Esophagus mucosa (tissue), 1 donor: ENCODE measurements at places on chromosomes 11 and 22. TPM values are rescaled to one million over a fixed set of nuclear protein-coding genes. Genes with fewer than 3 reads are reported as not detected.

DNA sequence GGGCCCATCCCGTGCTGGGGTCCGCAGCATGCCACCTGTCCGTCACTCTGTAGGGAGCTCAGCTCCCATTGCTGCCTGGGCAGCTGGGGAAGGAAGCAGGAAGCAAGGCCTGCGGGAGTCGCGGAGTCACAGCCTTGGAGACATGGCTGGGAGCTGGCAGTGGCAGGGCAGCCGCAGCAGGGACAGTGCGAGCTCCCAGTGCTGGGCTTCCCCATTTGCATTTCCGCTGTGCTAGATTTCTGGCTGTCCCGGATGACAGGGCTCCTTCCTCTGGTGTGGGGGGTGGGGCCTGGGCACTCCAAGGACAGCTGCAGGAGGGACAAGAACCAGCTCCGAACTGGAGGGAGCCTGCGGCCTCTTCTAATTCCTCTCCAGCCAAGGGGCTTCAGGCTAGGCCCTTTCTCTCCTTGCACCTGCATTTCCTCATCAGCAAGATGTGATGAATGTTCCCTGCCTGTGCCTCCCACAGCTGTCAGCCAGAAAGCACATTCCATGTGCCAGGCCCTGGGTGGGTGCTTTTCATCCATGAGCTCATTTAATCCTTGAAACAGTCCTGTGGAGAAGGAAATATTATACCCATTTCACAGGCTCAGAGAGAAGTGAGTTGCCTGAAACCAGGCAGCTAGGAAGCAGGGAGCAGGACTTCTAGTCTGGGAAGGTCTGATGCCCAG, 48.0 kb downstream of the MYO7A start:
- ATAC-seq, result peak; percentile 19

- ATAC-seq, result peak; percentile 80
Measured at GRCh38 chr11:86592659-86593451, 79.6 kb downstream of the ME3 start.

GRCh38 chr11:22626573-22627239, 1.1 kb upstream of the FANCF start:
- no peak for ATAC-seq

The IGLL5 gene
- total RNA-seq, result 1.8 TPM

DNA sequence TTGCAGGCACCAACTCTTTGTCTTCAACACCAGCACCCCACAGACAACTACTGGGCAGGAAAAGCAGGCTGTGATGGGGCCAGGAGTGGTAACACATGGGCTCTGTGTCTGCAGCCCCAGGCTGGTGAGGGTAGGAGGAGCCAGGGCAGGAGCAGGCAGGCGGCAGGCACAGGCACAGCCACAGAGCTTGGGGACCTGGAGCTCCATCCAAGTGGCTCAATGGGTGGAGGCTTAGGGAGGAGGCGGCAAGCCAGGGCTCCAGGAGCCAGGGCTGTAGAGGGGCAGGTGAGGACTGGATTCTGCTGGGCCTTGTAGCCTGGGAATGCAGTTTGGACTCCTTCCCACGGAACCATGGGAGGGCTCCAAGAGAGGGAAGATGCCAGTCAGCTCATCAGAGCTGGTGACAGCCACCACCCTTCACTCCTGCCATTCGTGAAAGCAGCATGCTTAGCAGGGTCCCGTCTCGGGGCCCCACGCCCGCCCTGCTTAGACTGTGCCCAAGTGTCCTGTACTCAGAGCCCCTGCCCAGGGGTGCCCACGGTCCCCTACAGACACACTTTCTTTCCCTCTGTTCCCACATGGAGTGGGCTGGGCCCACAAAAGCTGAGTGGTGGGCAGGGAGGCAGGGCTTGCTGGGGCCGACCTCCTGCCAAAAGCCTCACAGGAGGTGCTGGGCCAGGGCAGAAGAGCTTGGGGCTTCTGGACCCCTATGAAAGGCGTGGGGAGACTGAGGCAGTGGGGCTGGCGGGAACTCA, 12.4 kb downstream of the TTC38 start:
- ATAC-seq, result peak; percentile 45

GRCh38 chr22:38298312-38299005, 18.8 kb downstream of the CSNK1E start:
- ATAC-seq, result peak; percentile 84

DNA sequence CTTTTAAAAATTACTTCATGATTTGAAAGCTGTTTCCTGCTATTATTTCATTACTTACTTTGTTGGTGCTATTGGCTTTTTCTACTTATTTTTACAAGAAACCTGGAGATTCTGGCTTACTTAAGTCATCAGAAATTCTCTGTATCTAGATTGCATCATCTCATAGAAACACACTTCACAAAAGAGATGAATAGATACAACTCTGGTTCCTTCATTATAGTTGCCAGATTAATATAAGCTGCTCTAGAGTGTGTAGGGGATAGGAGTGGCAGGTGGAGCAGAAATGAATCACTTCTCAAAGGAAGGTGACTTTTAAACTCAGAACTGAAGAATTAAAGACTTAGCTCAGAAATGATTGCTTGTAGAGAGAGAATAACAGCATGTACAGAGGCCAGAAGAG, 20.0 kb downstream of the CYP2R1 start:
- ATAC-seq, result peak; percentile 73

- ATAC-seq, result no peak
Measured at GRCh38 chr11:5238486-5238885, 4.2 kb upstream of the HBD start.

- ATAC-seq, result no peak
Measured at GRCh38 chr11:76841923-76842452, 18.7 kb upstream of the ACER3 start.

GRCh38 chr11:59199546-59200422, 12.9 kb downstream of the MPEG1 start:
- no peak for ATAC-seq

GRCh38 chr22:22092974-22093373, 110.4 kb upstream of the TOP3B start:
- ATAC-seq, result no peak

- ATAC-seq, result no peak
Measured at GRCh38 chr11:34425360-34425759, 13.4 kb upstream of the CAT start.

DNA sequence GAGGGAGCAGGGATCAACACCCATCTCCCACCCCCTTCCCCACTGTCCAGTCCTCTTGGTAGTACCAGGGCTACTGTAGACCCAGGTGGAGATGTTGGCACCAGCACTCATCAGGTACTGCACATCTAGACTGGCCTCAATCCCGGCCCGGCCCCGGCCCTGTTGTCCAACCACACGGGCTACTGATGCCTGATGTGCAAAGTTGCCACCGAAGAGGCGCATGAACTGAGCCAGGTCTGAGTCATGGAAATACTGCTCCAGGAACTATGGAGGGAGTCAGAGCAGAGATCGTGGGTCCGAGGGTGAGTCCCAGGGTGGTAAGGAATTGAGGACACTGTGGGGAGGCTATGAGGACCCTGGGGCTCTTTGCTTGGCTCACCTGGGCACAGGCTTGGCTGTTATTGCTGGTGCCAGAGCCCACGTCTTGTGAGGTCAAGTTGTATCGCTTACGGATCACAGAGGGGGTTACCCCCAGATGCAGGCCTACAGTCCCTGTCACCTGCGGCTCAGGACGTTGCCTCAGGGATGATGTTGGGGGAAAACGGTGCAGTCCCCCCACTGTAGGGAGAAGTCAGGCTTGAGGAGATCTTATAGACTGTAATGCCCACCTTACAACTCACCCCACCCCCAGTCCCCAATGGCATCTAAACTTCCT, 2.5 kb downstream of the TPP1 start:
- ATAC-seq, result no peak

GRCh38 chr11:113562576-113562975, 87.4 kb upstream of the DRD2 start:
- ATAC-seq, result no peak

The FDX1 gene
- total RNA-seq, result 9.7 TPM

The CD3D gene
- 4.0 TPM for total RNA-seq

GRCh38 chr11:46134540-46134939, 13.3 kb upstream of the PHF21A start:
- ATAC-seq, result no peak

The CD3G gene
- 0.76 TPM for total RNA-seq

The TIRAP gene
- 5.8 TPM for total RNA-seq

The KDELR3 gene
- 3.2 TPM for total RNA-seq

GRCh38 chr11:76124905-76125770, 81.2 kb downstream of the WNT11 start:
- no peak for ATAC-seq

The OR5L2 gene
- total RNA-seq, result not detected

The FOLR1 gene
- 0.96 TPM for total RNA-seq

- ATAC-seq, result no peak
Measured at GRCh38 chr11:89545691-89546090, 54.5 kb upstream of the NOX4 start.

The ZP1 gene
- total RNA-seq, result not detected

GRCh38 chr11:11565636-11566035, 56.2 kb downstream of the GALNT18 start:
- ATAC-seq, result no peak

The CNTF gene
- 0.76 TPM for total RNA-seq

The OR51F2 gene
- total RNA-seq, result not detected

- ATAC-seq, result no peak
Measured at GRCh38 chr11:71999362-71999761, 653 bp downstream of the IL18BP start.

DNA sequence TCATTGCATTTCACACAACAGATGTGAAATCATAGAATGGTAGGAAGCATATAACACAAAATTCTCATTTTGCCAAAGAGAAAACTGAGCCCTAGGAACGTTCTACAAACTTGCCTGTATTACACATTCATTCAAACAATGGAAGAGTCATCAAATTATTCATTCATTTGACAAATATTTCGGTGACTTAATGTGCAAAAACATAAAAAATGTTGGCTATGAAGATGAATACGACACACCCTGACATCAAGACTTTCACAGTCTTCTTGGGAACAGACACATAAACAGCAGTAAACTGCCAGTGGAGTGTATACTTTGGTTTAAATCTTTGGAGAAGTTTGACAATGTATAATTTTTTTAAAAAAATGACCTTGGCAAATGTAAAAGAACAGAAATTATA, 20.4 kb upstream of the C11orf87 start:
- no peak for ATAC-seq

The UBQLN3 gene
- not detected for total RNA-seq

- no peak for ATAC-seq
Measured at GRCh38 chr22:23778577-23778900, 5.9 kb downstream of the MMP11 start.

- no peak for ATAC-seq
Measured at GRCh38 chr11:67349036-67349435, 4.3 kb downstream of the POLD4 start.

DNA sequence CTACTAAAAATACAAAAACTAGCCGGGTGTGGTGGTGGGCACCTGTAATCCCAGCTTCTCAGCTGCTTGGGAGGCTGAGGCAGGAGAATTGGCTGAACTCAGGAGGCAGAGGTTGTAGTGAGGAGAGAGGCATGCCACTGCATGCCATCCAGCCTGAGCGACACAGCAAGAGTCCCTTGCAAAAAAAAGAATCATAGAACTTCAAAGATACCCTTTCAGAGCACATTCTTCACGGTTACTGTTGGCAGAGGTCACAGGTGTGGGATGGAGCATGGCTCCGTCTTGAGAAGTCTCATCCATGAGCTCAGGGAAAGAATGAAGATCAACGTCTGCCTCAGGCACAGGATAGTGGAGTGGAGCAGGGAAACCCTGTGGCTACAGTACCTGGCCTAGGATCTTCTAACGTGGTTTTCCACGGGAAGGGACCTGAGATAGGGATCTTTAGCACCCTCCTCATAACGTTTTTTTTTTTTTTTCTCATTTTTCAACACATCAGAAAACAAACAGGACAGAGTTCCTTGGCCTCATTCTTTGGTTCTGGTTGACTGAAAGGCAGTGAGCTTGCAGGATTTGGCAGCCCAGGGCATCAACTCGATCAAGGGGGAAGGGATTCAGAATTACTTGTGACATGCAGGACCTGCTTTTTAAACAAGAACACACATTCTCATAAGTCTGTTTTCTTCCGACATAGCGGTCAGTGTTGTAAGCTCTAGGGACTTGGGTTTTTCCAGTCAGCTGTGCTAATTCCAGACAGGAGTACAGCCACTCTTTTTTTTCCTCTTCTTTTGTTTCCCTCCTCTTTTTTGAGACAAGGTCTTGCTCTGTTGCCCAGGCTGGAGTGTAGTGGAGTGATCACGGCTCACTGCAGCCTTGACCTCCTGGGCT, 22.8 kb downstream of the F2 start:
- ATAC-seq, result no peak

DNA sequence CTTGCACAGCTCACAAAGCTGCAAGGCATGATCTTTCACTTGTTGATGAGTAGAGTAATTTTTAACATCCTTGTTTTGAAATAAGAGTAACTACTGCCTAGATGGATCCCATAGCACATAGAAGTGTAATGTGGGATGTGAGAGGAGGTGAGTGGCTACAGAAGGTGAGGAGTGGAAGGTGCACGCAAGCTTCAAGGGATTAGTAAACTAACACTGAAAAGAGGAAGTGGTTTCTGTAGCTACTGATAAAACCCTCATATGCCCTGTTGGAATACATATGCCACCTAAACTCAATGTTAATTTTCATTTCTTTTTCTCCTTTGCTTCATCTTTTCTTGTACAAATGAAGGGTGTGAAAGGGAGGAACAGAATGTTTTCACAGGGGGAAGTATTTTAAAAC, 22.0 kb upstream of the CTSC start:
- ATAC-seq, result no peak

The CASP5 gene
- total RNA-seq, result not detected

- ATAC-seq, result no peak
Measured at GRCh38 chr11:16095756-16096155, 260.6 kb downstream of the SOX6 start.

- ATAC-seq, result no peak
Measured at GRCh38 chr11:32416301-32416700, 19.0 kb downstream of the WT1 start.

- no peak for ATAC-seq
Measured at GRCh38 chr11:5369789-5370188, 13.8 kb upstream of the OR51M1 start.

- ATAC-seq, result no peak
Measured at GRCh38 chr11:12017243-12017678, 8.8 kb upstream of the DKK3 start.

DNA sequence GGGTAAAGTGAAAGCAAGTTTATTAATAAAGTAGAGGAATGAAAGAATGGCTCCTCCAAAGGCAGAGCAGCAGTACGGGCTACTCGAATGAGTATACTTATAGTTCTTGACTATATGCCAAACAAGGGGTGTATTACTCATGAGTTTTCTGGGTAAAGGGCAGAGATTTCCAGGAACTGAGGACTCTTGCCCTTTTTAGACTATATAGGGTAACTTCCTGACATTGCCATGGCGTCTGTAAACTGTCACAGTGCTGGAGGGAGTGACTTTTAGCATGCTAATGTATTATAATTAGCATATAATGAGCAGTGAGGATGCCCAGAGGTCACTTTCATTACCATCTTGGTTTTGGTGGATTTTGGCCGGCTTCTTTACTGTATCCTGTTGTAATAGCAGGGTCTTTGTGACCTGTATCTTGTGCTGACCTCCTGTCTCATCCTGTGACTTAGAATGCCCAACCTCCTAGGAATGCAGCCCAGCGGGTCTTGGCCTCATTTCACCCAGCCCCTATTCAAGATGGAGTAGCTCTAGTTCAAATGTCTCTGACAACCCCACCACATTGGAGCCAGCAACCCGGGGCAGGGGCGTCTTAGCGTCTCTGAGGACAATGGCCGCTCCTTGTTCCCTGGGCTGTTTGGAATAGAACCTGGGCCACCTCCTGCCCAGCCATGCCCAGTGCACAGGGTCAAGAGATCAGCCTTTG, 34.9 kb upstream of the CD82 start:
- ATAC-seq, result no peak

The SAA4 gene
- 0.64 TPM for total RNA-seq
